ENCODE measurements at places on chromosomes 3 and 15. TPM values are rescaled to one million over a fixed set of nuclear protein-coding genes. Genes with fewer than 3 reads are reported as not detected.

DNA sequence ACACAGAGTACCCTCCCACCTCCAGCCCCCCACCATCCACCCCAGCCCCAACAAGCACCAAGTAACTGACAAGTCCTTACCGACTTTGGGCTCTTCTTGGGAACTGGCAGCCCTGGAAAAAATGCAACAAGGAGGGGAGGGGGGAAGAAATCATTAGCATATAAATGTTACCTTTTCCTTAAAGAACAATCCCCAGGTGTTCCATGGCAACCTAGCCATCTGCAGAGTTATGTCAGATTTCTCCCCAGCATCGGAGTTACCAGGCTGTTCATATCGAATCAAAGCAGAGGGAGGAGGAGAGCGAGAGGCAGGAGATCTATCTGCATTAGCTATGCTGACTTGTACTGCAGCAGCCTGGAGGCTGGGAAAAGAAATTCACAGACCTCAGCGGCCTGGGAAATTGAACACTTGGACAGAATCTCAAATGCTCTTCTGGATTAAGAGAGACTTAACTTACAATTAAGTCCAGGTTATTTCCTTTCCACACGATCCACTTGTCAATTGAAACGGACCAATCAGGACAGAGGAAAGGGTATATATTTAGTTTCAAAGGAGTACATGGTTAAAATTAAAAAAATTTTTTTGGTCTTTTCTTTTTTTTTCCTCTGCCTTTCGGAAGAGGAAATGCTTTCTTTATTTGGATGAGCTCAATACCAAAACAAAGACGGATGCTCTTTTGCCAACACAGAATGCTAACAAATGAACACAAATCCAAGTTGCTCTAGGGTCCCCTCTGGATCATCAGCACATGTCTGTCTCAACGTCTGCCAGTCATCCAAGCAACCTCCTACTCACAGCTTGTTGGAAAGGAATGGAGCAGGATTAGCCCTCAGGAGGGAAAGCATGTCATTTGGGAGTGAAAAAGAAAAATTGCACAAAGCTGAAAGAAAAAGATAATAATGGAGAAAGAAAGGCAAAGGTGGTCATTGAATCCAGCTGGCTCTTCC, 637.1 kb downstream of the MAGI1 start:
- no peak for DNase-seq

DNA sequence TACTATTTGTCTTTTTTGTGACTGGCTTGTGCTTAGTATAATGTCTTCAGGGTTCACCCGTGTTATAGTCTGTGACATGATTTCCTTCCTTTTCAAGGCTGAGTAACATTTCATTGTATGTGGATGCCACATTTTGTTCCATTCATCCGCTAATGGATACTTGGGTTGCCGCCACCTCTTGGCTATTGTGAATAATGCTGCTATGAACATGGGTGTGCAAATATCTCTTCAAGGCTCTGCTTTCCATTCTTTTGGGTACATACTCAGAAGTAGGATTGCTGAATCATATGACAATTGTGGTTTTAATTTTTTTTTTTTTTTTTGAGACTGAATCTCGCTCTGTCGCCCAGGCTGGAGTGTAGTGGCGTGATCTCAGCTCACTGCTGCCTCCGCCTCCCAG, 15.4 kb downstream of the CRTC3 start:
- no peak for DNase-seq

DNA sequence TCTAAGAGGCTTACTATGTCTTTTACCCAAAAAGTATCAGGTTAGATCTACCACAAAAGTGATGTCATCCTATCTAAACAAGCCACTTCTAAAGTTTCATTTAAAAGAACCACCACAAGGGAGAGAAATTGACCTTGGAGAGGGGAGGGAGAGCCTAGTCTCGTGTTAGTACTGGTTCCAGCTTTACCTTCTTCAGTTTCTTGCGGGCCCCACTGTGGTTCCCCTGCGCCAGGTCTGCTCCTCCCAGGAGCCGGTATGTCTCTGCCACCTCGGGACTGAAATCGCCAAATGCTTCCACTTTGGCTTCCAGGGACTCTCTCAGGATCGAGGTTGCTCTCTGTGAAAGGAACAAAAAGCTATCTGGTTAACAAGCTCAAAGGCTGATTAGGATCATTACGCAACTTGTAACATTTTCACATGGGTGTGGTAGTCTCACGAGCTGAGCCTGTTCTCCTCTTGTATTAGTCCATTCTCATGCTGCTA, 51.1 kb downstream of the SYNM start:
- no peak for DNase-seq

The NPAP1 gene
- not detected for total RNA-seq

DNA sequence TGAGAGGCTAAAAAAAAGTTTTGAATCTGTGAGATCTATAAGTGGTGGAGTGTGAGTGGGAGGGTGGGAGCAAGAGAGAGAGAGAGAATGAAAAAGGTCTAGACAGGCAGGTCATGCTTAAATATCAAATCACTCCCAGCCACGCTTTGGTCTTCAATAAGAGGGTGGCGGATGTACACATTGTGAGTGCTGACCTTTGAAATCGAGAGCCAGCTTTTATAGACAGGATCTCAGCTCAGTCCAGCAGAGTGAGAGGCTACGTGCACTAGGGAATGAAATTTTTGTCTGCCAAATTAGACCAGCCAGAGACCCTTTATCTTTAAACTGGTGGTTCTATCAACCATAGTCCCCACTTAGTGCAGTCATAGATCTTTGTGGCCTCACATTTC, 342.3 kb upstream of the PROK2 start:
- DNase-seq: no peak
